ENCODE measurements at places on chromosomes 4 and X. TPM values are rescaled to one million over a fixed set of nuclear protein-coding genes. Genes with fewer than 3 reads are reported as not detected.

Gene NDST3
- total RNA-seq: not detected

Gene GLUD2
- 2.4 TPM for total RNA-seq

Gene DUSP21
- total RNA-seq: not detected

Gene VCX3B
- total RNA-seq: not detected

Gene CSAG2
- not detected for total RNA-seq

Gene AKAP14
- not detected for total RNA-seq

Gene TIMM8A
- 29.0 TPM for total RNA-seq

Gene ANXA3
- 92.0 TPM for total RNA-seq

Gene AKAP17A
- total RNA-seq: 24.1 TPM

Gene SPATA18
- total RNA-seq: 4.2 TPM

Gene TLR1
- 0.32 TPM for total RNA-seq

Gene CLDN34
- not detected for total RNA-seq

Gene JCHAIN
- total RNA-seq: 0.13 TPM
